ENCODE measurements at places on chromosomes 1 and 21.

- DNase-seq, result no peak
Measured at GRCh38 chr21:46273341-46273740, 12.1 kb downstream of the MCM3AP start.

DNA sequence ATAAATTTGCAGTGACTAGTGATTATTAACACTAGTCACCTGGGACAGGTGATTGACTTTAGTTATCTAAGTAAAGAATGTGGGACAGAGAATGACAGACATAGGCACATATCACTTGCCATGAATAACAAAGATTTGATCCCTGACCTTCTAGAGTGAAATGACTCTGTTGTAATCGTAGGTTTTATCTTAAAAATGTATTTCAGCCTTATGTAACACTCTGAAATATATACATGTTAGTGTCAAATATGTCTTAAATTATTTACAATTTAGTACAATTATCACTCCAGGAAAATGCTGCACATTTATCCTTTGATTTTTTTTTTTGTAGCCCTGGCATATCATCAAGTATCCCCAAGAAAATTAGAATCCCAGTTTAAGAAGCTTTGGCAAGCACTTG, 186.4 kb upstream of the PTGFR start:
- DNase-seq, result no peak

DNA sequence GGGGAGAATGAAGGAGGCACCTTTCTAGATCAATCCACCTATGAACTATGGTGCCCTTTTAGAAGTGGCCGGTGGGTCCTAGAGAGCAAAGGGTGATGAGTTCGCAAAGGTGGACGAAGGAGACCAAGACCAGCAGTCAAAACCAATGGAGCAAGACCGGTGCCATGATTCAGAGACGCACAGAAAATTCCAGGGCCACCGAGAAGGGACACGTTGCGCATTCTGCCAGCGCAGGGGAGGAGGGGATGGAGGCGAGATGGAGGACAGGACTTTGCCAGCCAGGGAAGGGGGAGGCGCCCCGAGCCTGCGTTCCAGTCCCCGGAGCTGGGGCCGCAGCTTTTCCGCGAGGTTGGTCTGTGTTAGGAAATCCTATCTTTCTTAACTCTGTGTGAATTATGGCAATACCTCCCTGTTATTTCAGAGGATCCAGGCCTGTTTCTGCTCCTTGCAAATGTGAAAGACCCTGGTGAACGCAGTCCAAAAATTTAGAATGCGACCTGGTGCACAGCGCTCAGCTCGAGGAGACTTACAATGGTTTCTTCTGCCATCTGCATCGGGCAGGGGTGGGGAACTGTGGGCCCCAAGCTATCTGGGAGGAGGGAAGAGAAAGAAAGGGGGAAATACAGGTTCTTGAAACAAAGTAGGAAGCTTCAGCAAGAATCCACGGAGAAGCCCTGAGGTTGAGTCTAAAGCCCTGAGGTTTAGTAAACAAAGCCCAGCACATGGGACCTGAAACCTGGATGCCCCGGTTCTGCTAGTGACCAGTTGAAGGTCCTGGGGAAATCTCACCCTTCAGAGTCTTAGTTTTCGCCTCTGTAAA, 129.4 kb downstream of the MRPS6 start:
- DNase-seq, result no peak

GRCh38 chr1:194268839-194269238, 1082.4 kb upstream of the B3GALT2 start:
- no peak for DNase-seq

GRCh38 chr1:213274140-213274539, 223.1 kb downstream of the RPS6KC1 start:
- no peak for DNase-seq

DNA sequence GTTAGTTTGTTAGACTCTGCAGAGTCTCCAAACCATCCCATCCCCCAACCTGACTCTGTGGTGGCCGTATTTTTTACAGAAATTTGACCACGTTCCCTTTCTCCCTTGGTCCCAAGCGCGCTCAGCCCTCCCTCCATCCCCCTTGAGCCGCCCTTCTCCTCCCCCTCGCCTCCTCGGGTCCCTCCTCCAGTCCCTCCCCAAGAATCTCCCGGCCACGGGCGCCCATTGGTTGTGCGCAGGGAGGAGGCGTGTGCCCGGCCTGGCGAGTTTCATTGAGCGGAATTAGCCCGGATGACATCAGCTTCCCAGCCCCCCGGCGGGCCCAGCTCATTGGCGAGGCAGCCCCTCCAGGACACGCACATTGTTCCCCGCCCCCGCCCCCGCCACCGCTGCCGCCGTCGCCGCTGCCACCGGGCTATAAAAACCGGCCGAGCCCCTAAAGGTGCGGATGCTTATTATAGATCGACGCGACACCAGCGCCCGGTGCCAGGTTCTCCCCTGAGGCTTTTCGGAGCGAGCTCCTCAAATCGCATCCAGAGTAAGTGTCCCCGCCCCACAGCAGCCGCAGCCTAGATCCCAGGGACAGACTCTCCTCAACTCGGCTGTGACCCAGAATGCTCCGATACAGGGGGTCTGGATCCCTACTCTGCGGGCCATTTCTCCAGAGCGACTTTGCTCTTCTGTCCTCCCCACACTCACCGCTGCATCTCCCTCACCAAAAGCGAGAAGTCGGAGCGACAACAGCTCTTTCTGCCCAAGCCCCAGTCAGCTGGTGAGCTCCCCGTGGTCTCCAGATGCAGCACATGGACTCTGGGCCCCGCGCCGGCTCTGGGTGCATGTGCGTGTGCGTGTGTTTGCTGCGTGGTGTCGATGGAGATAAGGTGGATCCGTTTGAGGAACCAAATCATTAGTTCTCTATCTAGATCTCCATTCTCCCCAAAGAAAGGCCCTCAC, at the start of gene OLIG2:
Gene OLIG2 (plus strand): TSS at position 447 of the 954 bp plus-strand sequence. CDS start 928 bp downstream, outside the sequence.
- DNase-seq, result no peak

GRCh38 chr1:55214934-55215193, 300 bp downstream of the USP24 start:
- DNase-seq, result no peak

GRCh38 chr1:228304766-228305395, 97.0 kb downstream of the OBSCN start:
- DNase-seq, result no peak
